Thyroid gland (tissue), 4 donors: ENCODE measurements at places on chromosomes 4 and X. TPM values are rescaled to one million over a fixed set of nuclear protein-coding genes. Genes with fewer than 3 reads are reported as not detected.

DNA sequence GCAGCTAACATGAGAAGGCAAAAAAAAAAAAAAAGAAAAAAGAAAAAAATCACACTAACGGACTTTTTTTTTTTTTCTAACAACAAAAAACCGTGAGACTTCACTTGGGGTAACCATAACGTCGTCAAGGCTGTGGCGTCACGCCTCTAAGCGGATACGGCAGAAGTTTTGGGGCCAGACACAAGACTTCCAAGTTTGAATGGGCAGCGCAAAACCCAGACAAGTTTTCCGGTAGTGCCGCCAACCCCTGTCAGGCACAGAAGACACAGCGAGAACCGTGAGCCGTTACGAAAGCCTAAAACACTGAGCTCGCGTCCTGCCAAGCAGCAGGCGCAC lies 556 bp upstream of the SMARCA5 start:
- no peak for DNase-seq

DNA sequence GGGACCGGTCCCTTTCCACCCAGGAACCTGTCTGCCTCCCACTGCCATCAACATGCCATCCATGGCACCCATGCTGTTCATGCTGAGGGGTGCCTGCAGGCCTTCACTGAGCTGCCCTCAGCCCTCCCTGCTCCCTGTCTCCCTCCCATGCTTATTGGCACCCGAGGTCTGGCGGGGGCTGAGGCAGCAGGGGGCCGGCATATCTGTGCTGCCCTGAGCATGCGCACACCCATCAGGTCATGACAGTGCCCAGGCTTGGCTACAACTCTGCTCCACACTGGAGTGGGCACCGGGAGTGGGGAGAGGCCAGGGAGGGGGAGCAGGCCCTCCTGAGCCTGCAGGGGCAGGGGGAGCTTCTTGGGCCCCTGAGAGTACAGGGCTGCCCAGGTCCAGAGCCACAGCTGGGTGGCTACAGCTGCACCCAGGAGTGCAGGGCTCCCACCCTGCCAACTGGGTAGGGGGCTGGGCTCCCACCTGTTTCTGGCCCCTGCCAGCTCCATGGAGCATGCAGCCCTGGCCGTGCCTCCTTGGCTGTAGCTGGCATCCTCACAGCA lies 395.8 kb upstream of the DMD start:
- no peak for DNase-seq

DNA sequence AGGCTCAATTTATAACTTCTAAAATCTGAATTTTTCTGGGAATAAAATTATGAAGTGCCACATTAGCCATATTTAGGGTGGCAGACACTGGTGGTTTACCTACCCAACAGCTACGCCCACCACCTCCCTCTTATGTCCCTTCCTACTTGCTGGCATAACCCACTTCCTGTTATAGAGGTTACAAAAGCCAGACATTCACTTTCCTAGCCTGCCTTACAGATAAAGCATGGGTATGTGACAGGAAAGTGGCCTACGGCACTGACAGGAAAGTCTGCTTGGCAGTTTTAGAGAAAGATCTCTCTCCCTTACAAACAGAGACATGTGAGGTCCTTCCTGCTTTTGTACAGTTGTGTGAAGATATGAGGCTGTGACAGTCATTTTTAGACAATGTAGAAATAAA lies 12.4 kb downstream of the DDX53 start:
- no peak for DNase-seq

GRCh38 chrX:119155416-119156035 lies 27.9 kb upstream of the KIAA1210 start:
- DNase-seq = no peak

- DNase-seq = no peak
These were observed 191.6 kb downstream of the VEGFC start for GRCh38 chr4:176601124-176601523.

GRCh38 chrX:46573892-46574773 lies 568 bp downstream of the CHST7 start:
- peak; percentile 43 for DNase-seq

DNA sequence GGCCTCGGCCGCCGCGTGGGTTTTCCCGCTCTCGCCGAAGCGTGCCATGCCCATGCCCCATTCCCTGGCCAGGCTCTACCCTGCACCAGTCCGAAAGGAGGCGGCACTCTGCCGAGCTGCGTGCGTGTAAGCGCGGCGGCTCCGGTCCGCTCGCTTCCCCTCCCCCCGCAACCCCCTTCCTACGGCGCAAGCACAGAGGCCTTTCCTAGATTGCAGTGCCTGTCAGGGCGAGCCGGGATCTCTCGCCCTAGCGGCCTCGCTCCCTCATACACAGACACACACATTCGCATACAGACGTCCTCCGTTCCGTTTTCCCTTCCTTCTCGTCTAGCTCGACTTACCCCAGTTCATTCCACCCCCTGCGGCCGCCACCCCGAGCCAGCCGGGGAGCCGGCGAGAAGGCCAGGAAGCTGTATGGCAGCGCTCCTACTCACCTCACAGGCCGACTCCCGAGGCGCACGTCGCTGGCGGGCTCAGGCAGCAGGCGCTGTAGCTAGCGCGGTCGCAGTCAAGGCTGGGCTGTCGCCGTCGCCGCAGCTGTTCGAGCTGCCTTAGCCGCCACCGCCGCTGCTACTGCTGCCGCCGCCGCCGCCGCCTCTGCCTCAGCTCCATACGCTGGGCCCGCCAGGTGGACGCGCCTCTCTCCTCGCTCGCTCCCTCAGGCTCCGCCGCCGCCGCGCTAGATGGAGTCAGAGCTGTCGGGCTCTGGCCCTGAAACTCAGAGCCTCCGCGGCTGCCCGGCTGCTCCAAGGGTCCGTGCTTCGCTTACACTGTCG lies 615 bp downstream of the NEXMIF start:
- DNase-seq = peak; percentile 62

DNA sequence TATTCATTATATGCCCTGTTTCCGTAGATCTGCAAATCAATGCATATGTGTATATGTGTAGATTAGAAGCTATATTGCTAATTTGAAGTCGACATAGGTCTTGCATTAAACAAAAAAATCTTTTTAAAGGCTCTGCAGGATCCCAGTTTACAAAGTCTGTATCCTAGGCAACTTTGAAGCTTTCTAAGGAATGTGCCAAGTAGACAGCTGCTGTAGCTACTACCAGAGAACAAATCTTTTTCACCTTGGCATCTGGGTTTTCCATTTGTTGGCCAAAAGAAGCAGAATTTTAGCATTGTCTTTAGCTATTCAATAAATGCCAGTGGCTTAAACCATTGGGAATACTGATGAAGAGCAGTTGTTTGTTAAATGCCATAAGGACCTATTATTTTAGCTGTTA lies 88.0 kb downstream of the NAA11 start:
- no peak for DNase-seq

DNA sequence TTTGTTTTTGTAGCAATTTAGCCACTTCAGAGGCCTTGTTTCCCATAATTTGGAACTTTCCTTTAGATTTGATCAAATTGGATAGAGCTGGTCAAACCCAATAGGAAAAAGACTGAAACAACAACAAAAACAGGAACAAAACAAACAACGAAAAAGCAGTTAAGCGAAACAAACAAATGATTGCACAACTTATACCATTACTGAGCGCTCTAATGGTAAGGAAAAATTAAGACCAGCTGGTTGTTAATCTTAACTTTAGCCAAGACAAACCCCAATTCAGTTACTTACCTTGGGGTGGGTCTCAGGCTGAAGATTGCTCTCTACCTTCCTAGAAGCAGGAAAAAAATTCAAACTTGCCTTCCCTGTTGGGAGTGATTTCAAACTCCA lies 38.3 kb downstream of the SPCS3 start:
- DNase-seq = no peak

- no peak for DNase-seq
These were observed 11.2 kb upstream of the RNF175 start for GRCh38 chr4:153771046-153771445.

DNA sequence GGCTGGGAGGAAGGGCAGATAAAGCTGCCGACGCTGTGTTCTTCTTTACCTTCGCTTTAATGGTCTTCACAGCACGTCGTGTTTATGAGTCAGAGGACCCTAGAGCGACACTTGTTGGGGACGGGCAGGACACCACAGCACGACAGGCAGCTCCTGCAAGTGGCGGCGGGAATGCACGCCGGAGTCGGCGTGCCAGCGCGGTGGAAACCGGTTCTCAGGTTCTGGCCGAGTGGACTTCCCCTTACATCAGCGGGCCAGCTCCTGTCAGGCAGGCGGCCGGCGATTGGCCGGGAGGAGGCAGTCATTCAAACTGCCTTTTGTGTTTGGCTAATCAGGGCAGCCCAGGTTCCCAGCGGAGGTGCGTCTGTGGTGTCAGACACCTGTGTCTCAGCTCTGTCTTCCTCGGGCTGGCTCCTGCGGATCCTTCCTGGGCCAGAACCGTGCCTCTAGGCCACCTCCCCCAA lies 150.9 kb downstream of the SHROOM3 start:
- DNase-seq = peak; percentile 96

GRCh38 chr4:42101446-42101975 lies 50.9 kb downstream of the BEND4 start:
- DNase-seq = no peak

DNA sequence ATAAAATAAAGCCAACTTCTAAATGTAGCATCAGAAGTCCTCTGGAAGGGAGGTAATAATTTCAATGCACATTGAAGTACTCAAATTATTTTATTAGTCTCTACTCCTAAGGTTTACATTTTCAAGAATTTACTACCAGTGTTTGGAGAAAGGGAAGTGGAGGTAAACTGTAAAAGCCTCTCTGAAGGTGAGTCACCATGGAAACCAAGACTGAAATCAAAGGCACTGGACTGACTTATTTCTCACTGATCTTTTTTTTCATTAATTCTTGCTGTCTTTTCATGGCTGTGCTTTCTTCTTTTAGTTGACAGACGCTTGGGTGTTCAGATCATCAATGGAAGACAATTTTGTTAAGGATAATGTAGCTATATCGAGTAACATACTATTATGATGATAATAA lies 9.7 kb downstream of the SLC39A8 start:
- no peak for DNase-seq

DNA sequence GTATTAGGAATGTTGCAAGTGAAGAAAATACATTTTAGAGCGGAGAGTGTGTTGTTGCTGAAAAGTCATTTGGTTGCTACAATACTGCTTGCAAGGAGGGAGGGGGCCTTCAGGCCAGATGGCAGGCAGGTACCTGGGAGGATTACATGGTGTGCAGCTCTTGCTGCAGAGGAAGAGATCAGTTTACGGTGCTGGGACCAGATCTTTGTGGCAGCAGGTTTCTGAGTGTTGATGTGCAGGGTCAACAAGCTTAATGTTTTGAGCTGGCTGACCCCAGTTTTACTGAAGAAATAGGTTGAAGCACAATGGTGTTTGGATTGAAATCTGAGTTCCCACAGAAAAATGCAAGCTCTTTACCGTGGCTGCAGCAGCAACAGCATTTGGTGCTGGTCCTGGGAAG lies 96.4 kb upstream of the DDIT4L start:
- no peak for DNase-seq

DNA sequence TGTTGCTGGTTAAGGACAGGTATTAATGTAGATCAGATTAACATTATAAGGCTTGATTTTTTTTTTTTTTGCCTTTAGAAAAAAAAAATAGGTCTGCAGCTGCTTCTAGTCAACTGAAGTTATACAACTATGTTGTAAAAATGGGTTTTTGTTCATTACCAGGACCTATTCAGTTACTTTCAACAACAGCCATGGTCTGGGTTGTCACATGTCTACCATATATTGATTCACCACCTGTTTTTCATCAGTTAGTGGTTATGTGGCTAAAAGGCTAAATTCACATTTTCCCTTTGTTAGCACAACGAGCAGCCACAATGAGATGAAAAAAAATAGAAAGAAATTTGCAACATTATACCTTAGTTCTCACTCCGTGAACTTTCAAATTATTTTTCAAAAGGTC lies 45.5 kb downstream of the GLRB start:
- DNase-seq = no peak

- DNase-seq = no peak
These were observed 5.5 kb upstream of the S100P start for GRCh38 chr4:6687947-6688878.

GRCh38 chr4:7693237-7693608 lies 246.4 kb downstream of the AFAP1 start:
- no peak for DNase-seq

DNA sequence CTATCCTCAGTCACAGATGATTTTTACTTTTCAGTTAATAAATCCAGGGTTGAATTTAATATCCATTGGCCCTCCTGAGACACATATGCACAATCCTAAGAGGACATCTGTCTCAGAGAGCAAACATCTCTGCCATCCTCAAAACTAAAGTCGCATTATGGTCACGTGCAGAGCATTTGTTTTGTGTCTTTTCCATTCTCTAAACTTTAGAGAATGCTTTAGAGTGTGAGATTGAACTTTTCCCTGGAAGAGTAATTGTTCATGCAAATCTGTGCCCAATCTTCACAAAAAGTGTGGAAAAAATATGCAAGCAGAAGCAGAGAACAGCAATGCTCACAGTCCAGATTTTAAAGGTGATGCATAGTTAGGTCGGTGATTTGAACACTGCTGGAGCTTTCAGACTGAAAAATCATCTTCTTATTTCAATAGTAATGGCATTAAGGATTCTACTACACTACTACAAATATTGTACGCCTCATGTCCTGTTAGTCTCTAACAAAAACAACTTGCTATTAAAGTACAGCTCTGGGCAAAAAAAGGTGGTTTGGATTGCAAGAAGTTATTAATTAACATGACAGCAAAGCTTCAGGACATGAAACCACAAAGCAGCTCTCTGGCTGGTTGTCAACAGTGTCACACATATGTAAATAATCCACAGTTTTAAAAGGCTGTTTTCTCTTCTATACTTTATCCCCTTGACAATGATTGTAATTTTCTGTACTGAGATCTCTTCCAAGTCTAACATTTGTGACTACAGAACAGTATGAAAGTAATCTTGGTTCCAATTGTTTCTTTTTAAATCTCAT lies 19.9 kb downstream of the DCHS2 start:
- DNase-seq = no peak

GRCh38 chr4:71187404-71188155 lies 151.2 kb upstream of the SLC4A4 start:
- DNase-seq = peak; percentile 66

SRPX gene
- 98.9 TPM for total RNA-seq

DHRSX gene
- 36.5 TPM for total RNA-seq

PLS3 gene
- total RNA-seq = 269 TPM

CCDC110 gene
- 6.8 TPM for total RNA-seq

F8A2 gene
- not detected for total RNA-seq

RIPPLY1 gene
- not detected for total RNA-seq
